ENCODE measurements at places on chromosomes 1 and 21. TPM values are rescaled to one million over a fixed set of nuclear protein-coding genes. Genes with fewer than 3 reads are reported as not detected.

DNA sequence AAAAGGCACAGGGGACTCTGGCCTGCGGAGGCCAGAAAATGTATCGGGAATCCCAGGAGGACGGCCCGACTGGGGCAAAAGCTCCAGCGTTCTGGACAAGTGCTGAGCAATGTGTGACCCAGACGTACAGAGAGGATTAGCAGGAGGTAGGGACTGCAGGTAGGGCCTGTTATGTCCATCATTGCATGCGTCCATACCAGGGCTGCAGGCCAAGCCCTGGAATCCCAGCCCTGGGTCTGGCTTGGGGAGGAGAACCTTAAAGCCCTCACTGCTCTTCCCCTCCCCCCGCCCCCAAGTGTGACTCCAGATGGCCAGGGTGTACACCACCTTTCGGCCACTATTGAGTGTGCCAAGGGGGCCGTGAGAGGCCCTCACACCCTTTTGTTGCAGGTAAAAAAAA, 2.0 kb downstream of the RNF207 start:
- DNase-seq: no peak

DNA sequence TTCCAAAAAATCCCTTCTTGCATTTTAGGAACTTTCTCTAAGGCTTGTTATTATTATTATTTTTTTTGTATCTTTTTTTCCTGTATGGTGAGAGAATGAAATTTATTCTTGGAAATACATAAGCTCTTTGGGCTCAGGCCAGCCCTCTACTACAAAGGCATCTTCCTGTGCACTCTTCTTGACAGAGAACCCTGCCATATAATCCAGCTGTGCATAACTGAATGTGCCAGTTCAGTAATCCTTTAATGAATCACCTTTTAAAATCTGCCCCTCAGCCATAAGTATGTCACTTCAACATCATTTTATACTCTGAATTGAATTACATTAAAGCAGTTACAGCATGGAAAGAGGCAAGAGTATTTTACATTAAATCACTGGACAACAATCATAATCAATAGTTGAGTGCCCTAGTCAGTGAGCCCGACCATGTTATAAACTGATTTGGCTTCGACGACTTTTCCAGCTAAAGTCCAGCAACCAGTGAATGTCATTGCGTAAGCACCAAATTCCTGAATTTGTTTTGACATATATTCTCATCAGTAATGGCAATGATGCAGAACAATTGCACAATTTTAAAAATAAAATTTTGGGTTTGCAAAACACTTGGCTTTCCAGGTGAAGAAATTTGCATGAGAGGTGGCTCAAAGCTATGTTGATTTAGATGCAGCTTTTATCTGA, 59.2 kb upstream of the KCNK2 start:
- DNase-seq: no peak

GRCh38 chr1:224089583-224089982, 24.3 kb upstream of the FBXO28 start:
- no peak for DNase-seq

The TPTE gene
- polyA plus RNA-seq: not detected

The A3GALT2 gene
- polyA plus RNA-seq: not detected

GRCh38 chr1:226344441-226345259, 35.7 kb upstream of the LIN9 start:
- DNase-seq: no peak

DNA sequence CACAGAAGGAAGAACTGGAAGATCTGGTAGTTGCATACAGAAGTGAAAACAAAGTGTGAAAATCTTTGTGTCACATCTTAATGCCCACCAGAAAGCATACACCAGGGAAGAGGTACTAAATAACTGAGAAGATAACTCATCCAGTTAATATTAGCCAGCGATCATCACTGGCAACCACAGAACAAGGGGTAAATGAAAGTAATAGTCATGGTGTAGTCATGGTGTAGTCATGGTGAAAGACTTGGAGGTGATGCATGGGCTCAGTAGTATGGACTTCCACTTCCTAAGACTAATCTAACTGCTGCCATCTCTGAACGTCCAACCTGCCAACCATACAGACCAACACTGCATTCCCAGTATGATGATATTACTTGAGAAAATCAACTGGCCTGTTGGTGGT, 481.2 kb upstream of the NR5A2 start:
- DNase-seq: no peak

The STIL gene
- polyA plus RNA-seq: 3.4 TPM

- DNase-seq: no peak
These were observed 1.8 kb upstream of the PTTG1IP start for GRCh38 chr21:44875316-44875700.

DNA sequence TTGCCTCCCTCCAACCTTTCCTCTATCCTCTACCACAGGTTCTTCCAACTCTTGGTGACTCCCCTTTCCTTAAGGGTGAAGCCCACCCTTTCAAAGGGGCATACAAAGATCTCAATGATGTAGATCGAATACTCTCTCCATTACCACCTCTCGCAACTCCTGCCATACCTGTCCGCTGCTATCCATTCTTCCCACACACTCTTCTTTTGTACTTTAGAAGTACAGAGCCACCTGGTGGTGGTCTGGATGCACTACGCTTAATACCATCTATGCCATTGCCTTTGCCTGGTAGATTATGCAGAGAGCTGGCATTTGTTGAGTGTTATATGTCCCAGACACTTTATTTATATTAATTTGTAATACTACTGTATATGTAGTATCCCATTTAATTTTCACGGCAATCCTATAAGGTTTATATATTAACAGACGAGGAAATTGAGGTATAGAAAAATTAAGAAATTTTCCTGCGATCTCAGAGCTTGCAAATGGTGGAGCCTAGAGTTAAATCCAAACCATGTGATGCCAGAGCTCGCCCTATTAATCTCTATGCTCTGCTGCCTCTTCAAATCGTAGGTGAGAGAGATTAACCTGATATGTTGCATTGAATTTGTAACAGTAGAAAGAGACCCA, 22.9 kb downstream of the TSHB start:
- no peak for DNase-seq

- no peak for DNase-seq
These were observed 136.0 kb upstream of the CYYR1 start for GRCh38 chr21:26709090-26709489.

DNA sequence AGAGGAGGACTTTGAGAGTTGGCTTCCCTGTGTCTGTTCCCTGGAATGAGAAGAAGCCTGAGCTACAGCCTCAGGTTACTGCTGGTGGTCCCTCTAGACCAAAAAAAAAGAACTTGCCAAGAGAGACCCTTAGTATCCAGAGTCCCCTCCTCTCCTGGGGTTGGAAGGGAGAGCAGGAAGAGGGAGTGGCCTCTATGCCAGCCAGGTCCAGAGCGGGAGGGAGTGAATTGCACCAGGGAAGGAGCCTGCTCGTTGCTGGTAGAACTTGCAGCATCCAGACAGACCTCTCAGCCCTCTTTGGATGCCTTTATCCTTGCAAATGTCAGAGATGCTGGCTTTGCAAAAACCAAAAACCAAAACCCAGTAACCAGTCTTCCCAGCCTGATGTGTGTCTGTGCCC, 491.3 kb upstream of the VAMP3 start:
- no peak for DNase-seq

The LRRC7 gene
- polyA plus RNA-seq: 19.6 TPM

DNA sequence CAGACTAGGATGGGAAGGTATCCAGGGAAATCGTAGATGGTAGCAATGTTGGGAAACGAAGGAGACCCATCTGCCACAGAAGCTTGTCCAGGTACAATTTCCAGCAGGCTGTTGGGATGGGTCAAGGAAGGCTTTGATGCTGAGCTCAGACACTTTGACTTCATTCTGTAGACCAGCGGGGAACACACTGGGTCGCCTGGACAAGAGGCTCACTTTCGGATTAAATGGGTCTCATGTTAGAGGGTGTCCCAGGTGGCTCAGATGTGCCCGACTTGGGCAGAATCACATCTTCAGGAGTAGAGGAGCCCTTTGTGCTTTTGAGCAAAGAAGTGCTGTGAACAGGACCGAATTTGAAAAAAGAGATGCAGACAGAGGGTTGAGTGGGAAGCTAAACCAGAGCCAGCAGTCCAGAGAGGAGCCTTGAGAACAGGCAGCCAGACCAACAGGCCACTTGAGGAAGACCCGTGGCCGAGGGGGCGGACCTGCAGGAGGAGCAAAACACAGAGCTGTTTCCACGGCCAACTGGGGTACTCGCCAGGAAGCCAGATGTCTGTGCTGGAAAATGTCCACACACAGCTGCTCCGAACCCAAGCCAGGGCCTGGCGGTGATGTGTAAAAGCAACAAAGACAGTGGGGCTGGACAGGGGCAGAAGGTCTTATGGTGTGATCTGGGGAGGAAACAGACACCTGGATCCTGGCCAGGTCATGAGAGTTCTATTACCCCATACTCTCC, 146.9 kb downstream of the AJAP1 start:
- DNase-seq: peak; percentile 78

GRCh38 chr1:100231721-100232120, 17.9 kb downstream of the DBT start:
- no peak for DNase-seq

GRCh38 chr1:198295971-198296370, 139.2 kb downstream of the NEK7 start:
- DNase-seq: no peak

The VHLL gene
- polyA plus RNA-seq: not detected

- no peak for DNase-seq
These were observed 81.4 kb upstream of the SERTAD4 start for GRCh38 chr1:210151052-210151672.

DNA sequence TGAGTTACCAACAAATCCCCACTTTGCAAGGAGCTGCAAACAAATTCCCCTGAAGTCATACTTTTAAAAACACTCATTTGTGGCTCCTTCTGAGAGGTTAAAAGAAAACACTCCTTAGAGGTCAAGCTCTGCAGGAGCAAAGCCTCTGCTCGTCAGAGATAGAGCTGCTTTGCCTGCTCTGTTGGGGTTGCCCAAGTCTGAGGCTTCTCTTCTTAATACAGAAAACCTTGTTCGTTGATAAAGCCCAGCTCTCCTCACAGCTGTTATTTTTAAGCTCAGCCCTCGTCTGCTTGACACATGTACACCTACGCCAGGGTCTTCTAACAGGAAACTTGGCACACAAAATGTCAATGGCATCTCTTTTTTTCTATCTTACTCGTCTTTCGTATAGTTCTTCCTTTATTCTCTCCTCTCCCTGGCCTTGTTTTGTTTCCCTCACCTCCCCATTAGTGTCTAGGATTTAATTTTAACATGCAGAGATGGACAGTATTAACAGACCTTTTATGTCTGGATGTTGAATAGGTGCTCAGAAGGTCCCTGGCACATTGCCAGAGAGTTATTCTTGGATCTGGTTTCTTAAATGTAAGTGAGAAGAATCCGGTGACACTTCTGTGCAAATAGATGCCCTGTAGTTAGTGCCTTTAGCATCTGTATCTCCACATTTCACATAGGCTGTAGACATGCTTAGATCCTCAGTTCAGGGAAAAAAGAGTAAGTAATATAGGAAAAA, 86.0 kb downstream of the LRRC53 start:
- DNase-seq: no peak

DNA sequence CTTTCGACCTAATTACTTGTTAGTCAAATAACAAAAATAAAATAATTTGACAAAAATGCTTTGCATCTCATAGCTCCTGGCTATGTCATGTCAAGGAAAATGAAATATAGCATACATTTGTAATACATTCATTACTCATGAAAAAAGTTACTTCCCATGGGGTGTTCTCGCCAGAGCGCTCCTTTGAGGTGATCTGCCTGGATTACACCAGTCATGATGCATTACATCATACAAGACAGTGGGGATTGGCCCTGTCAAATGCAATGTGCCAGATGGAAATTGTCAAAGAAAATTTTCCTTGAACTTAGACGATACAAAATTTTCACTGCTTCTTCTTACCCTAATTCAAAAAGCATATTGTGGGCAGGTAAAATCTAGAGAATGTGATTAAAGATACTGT, 215.6 kb upstream of the B3GALT2 start:
- no peak for DNase-seq

The LRRC8D gene
- polyA plus RNA-seq: 7.0 TPM

DNA sequence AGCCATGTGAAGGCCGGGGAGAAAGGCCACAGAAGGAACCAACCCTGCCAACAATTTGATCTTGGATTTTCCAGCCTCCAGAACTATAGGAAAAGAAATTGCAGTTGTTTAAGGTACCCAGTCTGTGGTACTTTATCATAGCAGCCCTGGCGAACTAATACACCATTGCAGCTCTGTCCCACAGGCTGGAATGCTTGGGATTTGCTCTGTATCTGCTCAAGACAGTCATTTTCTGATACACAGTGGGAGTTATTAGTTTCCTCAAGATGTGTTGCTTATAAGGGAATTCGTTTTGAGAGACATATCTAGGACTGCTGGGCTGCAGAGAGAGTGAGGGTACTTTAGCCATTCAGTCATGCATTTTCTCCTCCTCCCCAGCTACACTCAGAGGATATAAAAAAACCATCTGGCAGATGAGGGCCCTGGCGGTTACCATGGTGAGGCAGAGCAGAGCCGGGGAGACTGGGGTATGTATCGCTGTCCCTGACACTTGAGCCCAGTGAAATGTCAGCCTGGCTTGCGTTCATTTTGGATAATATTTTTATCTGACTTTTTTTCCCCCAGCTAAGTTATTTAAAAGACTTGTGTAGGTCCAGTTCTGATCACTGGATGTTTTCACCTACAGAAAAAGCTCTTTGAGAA, 104.6 kb downstream of the DIRAS3 start:
- DNase-seq: no peak

- no peak for DNase-seq
These were observed 137.2 kb downstream of the LRIG2 start for GRCh38 chr1:113210248-113210647.

DNA sequence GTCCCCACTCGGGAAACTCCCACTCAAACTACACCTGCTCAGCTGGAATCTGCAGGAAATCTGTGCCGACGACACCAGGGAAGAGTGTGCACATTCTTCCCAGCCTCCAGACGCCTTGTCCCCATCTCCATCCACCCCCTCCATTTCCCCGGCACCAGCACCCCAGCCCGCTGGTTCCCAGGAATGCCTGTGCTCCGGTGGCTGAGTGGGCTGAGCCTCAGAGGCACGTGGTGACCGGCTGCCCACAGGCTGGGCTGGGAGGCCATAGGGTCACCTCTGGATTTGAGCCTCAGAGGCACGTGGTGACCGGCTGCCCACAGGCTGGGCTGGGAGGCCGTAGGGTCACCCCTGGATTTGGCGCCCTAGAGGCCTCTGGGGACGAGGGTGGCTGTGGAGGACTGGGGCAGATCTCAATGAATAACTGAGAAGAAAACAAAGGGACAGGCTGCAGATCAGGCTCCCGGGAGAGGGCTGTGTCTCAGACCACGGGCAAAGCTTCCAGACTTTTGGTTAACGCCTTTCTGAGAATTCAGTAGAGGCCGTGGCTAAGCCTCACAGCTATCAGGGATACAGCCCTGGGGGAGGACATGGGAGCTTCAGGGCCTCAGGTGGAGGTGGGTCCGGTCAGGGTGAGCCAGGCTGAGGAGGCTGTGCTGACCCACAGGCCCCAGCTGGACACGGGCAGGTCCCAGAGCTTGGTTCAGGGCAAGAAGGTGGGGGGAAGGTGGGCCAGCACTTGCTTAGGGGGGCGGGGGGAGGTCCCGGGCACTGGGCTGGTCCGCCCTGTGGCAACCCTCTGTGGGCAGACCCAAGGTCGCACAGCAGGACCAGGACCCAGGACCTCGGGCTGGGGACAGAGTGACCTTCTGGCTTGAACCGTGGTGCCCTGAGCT, 17.3 kb upstream of the TTLL10 start:
- no peak for DNase-seq

Measured in forelimb muscle (tissue), 1 donor.